ENCODE measurements at places on chromosomes 2 and 18.

DNA sequence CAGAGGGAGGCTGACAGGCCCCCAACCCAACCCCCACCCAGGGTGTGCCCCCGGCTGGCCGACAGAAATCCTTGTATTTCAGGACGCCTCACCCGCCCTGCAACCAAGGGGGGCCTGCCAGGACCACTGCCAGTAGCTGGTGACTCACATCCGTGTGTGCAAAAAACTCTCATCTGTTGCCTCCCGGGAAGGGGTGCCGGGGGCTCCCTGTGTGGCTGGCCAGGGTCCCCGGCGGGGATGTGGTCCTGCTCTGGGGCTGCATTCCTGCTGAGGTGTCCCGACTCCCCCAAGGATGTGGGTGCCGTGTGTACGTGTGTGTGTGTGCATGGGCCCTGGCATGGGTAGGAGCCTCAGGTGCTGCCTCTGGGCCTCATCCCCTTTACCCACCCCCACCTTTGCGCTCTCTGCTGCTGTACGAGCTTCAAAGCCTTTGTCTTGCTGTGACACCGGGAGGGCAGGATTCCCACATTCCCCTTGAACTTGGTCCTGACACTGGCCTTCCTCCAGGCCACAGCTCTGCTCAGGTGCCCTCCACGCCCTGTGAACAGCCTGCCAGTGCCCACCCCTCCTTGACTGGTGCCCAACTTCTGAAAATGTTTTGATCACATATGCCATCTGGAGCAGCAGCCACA is 226.3 kb upstream of the HDAC4 start:
- no peak for DNase-seq

GRCh38 chr18:75467281-75467795 is 39.8 kb upstream of the SMIM21 start:
- no peak for DNase-seq

DNA sequence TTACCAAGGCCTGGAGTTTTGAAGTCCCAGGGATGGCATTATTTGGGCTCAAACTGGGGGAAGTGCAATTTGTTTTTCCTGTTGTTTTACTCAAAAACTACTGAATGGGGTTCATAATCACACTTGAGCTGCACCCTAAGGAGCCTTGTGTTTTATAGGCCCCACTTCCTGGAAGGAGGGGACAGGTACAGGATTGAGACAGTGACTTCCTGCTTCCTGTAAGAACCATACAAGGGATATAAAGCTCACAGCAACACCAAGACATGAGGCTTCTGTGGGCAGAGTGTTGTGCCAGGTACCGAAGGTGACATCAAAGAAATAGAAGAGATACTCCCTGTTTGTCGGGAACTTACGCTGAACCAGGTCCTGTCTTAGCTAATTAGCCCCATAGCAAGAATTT is 70.4 kb upstream of the SKOR2 start:
- DNase-seq = no peak

- DNase-seq = peak; percentile 31
Measured at GRCh38 chr2:234954551-234954992, 2.8 kb downstream of the SH3BP4 start.

DNA sequence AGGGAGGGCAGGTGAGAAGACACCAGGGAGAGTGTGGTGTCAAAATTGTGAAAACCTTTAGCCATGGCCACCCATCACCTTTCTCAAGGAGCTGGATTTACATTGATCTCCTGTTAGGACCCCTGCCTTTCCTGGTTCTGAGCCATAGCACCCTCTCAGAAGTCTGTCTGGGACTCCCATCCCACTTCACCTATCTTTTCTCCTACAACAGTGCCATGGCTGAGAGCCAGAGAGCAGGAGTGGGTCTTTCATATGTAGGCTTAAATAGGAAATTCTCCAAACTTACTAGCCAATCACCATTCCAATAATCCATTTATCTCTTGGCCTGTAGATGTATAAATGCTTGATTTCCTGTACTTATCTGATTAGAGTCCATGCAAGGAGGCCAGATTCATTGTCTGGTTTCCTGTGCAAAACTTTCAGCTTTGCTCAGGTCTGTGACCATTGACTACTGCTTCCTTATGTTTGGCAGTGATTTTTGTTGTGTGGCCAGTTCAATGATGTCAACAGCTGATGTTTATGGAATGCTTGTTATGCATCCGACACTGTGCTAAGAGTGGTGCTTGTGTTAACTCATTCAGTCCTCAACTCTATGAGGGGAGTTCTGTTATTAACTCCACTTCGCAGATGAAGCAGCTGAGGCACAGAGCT is 57.6 kb upstream of the IGFBP5 start:
- DNase-seq = no peak

DNA sequence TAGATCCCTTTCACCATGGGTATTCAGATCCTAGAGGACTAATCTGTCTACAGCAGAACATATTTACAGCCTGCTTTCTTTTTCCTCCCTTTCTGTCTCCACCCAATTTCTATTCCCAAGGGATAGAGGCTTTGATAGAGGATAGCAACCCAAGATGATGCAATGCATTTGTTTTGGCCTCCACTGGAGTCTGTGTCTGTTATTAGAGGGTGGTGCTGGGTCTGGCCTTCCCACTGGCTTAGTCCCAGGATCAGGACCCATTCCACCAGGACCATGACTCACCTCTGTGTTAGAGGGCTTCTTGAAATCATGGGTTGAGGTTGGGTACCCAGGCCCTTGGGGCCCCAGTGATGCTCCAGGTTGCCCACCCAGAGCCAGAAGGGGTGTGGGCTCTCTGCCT is 239.7 kb upstream of the TNP1 start:
- no peak for DNase-seq

DNA sequence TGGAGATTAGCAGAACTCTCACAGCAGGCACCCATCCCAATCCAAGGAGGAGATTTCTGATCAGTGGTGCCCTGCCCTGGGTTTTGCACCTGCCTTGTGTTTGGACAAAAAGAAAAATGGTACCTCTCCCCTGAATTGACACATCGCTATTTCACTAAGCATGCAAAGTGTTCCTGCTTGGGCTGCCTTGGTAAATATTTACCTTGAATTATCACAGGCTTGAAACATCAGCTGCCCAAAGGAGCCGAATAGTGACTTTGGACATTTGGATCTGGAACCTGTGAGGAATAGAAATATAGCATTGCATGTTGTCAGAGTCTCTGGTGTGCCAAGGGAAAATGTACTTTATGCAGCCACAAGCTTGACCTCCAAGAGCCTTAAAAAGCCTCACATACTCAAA is 926.4 kb upstream of the FANCL start:
- DNase-seq = no peak

DNA sequence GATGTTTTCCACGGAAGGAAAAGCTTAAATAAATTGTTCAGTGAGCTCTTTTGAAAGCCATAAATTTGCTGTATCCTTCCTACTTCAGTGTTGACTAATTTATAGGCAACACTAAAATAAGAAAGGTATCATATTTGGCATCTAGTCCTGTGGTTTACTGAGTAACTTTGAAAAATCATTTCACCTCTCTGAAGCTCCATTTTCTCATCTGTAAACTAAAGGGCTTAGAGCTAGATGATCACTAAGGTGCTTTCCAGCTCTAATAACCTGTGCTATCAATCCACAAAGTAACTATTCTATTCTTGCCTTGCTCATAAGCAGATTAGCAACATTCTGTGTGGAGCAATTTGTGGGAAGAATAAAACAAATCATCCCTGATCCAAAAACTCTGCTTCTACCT is 3.6 kb upstream of the MYOM1 start:
- no peak for DNase-seq

- peak; percentile 37 for DNase-seq
Measured at GRCh38 chr2:85754313-85755095, 713 bp downstream of the ATOH8 start.

GRCh38 chr2:236317938-236318396 is 53.8 kb upstream of the ASB18 start:
- peak; percentile 78 for DNase-seq

DNA sequence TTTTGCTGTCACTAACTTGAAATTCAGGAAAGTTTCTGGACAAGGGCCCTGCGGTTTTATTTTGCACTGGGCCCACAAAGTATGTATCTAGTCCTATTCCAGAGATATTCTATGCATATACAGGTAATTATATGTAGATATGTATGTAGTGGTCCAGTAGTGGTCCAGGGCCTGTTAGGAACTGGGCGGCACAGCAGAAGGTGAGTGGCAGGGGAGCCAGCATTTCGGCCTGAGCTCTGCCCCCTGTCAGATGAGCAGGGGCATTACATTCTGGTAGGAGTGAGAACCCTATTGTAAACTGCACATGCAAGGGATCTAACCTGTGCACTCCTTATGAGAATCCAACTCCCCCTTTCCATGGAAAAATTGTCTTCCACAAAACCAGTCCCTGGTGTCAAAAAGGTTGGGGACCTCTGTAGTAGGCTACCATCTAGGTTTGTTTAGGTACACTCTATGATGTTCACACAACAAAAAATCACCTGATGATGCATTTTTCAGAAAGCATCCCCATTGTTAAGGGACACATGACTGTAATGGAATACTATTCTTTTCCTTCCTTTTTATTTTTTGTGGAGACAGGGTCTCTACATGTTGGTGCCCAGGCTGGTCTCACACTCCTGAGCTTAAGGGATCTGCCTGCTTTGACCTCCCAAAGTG is 2.8 kb upstream of the PPP4R3B start:
- DNase-seq = peak; percentile 11

DNA sequence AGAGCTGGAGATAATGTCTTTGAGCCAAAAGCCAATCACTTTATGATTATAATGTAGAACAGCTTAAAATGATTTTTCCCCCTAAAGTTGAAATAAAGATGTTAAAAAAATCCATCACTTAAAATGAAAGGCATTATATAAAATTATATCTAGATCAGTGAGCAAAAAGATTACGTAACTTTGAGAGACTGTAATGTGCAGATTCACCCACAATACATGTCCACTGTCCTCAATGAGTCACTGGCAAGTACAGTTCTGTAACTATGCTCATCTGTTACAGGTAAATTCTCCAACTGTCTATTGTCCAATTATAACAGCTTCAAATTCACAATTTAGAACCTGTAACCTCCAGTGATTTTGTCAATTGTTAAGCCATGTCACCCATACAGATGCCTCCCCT is 19.0 kb downstream of the FAM161A start:
- DNase-seq = no peak

DNA sequence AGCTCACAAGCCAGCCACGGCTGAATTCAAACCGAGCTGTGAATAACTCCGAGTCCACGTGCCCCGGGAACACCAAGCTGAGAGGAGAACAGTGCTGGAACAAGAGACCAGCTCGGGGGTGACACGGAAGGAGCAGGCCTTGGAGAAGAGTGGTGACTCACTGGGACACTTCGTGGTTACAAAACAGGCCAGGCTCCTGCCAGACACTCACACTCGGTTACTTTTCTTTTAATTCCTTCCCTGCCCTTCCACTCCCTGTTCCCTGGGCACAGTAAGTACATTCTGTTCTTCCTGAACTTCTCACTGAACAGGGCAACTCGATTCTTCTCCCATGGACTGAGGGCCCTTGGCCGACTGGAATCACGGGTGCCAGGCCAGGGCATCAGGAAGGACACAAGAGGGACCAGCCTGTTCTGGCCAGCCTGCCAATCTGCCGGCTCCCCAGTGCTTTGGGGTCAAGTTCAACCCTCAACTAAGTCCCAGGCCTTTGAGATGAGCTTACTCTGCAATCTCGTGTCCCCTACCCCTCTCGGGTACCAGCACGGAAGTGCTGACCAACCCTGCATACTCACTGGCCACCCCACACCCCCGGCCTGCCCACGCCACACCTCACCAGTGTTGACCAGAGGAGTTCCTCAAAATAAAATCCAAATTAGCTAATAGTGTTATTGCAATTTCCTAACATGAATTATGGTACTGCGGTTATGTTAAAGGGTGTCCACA is 87.5 kb downstream of the TFCP2L1 start:
- no peak for DNase-seq

GRCh38 chr2:12487253-12488004 is 229.3 kb upstream of the TRIB2 start:
- DNase-seq = no peak

DNA sequence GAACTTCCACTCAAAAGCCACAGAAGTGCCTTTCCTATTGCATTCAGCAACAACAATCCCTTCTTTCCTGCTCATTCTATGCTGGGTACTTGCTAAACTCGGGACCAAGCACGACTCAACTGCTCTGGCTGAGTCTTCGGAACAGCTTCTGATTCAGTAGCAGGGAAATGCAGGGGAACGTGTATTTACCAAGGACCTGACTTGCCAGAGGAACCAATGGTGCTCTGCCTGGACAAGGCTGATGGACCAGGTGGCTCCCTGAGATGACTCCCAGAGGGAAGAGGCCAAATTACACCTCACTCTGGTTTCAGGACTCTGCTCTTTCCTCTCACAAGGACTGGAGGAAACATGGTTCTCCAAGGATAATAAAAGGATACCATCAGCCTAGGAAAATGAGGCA is 12.2 kb downstream of the CXCR2 start:
- no peak for DNase-seq

GRCh38 chr2:65562890-65563289 is 130.5 kb upstream of the SPRED2 start:
- DNase-seq = no peak

DNA sequence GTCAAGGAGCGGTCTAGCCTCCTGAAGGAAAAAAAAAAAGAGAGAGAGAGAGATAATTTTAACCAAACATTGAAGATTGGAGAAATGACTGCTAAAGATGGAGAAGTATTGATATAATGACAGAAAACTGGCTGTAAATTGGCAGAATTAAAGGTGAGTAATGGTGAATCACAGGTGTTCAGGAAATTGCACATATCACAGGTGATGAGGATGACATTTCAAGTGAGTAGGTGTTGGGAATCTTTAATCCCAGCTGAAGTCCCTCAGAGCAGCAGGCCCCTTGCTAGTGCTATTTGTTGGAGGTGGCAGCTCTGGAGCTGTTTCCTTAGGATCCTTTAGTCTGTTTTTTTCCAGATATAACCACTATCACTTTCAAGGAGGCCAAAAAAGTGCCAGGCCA is 678.4 kb upstream of the VRK2 start:
- no peak for DNase-seq

GRCh38 chr2:43273529-43273928 is 47.1 kb upstream of the ZFP36L2 start:
- no peak for DNase-seq

DNA sequence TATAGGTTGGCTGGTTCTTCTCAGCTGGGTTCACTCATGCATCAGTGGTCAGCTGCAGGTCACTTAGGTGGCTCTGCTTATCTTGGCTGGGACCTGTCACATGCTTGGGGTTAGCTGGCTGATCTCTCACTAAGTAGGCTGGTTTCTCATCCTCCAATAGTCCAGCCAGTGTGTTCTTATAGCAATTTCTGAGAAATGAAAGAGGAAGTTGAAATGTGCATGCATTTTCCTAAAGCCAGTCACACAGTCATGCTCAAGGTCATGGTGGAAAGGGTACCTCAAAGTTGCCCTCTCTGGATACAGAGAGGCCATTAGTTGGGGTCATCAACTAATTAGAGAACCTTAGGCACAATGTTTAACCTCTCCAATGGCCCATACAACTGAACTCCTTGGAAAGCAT is 64.4 kb downstream of the KLHL29 start:
- no peak for DNase-seq

DNA sequence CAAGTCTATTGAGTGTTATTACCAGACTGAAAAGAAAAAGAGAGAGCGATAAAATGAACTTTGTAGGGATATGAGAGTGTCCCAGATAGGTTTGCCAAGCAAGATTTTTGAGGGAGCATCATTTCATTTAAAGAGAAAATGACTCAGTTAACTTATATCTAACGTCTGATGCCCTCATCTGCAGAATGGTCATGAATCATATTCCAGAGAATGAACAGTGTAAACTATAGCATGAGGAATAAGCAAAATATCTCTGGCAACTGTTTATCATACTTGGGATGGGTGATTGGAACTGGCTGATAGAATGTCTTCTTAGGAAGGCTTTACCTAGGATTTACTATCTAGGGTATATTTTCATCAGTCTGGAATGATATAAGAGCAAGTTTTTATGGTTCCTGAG is 289.4 kb downstream of the CMPK2 start:
- DNase-seq = no peak

Measured in mucosa of descending colon (tissue), 3 donors.